ENCODE measurements at places on chromosomes 4 and X.

- DNase-seq: no peak
These were observed 93.2 kb downstream of the GASK1B start for GRCh38 chr4:158079661-158080060.

DNA sequence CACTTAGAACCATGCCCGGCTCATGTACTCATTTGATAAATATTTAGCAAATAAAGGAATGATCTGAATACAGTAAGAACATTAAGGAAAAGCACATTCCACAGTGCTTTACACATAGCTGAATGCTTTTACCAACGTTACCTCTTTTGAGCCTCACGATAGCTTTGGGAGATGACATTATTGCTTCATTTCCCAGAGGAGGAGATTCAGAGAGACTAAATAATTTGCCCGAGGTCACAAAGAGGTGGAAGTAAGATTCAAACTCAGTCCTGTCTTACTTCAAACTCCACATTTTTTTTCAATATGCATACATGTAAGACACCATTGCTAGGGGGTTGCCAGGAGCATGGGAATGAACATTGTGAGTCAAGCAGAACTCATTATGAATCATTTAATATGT, 538.5 kb downstream of the BCOR start:
- no peak for DNase-seq

DNA sequence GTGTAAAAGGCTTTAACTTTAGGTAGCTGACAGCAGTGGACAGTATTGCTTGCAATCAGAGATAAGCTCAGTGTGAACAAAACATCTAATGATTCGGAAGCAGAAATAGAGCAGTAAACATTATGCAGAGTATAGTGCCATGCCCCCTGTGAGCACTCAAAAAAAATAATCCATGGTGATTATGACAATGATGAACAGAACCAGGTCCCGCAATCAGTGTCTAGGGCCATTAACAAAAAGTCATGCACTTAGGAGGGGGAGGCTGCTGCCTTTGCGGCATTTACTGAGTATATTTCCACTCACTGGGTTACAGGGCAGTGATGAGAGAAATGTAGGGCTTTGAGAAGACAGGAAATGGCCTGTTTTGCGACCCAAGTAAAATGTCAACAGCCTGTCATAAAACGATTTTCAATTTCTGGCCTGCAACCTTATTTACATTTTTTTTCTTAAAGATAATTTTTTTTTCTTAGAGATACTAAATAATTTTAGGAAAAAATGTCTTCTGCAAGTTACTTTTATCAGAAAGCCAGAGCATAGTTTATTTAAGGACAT, 27.3 kb upstream of the NEIL3 start:
- no peak for DNase-seq

- DNase-seq: no peak
These were observed 41.0 kb downstream of the CEP135 start for GRCh38 chr4:55989766-55990165.

DNA sequence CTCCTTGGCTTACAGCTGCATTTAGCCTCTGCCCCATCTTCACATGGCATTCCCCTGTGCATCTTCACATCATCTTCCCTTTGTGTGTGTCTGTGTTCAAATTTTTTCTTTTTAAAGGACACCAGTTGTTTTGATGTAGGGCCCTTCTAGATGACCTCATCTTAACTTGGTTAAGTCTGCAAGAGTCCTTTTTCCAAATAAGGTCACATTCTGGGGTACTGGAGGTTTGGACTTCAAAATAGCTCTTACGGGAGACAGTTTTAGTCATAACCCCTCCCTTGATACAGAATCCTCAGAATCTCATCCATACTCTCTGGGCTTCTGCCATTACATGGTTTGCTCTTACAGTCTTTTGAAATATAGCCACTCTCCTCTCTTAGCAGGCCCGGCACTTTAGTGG, 231.5 kb upstream of the ATP6AP2 start:
- DNase-seq: no peak

DNA sequence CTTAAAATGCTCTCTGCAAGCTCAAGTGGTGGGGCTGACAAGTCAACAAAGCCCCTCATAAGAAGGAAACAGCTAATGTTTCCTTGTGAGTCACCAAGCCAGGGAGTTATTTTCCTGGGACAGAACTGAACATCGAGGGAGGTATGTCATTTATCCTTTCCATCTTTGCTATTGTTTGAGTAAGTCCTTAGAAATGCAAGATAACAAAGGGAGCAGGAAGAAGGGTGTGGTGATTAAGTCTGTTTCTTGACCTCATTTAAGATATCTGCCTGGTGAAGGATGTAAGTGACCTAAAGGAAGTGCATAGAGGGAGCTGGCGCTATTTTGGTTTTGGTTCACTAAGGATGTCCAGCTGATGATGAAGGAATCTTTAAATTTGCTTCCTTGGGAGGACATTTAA, 39.9 kb downstream of the ATG4A start:
- no peak for DNase-seq

DNA sequence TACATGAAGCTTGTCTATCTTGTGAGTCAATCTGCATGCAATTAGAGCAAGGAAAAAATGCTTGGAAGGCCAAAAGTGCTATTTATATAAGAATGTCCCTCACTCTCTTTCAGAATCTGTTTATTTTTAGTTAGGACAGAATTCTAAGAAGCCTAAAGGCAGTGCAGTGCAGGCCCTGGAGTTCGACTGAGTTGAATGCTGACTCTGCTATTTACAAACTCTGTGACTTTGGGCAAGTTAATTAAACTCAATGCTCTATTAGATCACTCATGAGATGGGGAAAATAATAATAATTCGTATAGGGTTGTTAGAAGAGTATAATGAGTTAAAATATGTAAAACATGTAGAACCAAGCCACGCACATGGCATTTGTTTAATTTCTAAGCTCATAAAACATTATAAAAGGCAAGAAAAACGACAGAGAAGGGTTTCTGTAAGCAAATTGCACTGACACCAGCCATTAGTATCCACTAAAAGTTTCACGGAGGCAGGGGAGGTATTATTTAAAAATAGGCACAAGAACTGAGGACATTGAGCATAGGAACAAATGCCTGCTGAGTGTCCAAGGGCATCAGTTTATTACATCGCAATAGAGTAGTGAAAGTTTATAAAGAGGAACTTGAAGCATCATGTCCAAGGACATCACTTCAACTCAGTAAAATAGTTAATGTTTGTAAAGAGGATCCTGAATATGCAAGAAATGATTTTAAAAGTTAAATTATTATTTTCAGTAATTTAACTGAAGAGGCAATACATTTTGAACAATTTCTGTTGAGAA, 115.0 kb upstream of the INPP4B start:
- DNase-seq: no peak

DNA sequence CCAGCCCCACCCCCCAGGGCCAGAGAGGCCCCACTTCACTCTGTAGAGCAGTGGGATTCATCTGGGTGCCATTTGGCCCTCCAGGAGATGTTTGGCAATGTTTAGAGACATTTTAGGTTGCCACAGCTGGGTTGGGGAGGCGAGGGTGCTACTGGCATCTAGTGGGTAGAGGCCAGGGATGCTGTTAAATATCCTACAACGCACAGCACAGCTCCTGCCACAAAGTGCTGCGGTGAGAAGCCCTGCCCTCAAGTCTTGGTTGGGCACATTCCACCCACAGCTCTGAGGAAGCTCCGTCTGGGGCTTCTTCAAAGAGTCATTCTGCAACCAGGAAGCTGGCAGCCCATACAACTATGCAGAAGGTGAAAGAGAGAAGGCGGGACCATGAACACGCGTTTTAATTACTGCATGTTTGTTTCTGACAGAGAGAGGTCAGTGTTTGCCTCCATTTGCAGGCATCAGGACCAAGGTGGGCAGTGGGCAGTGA, 48.1 kb upstream of the FAM9C start:
- DNase-seq: no peak

- DNase-seq: no peak
These were observed 127.9 kb downstream of the IL13RA2 start for GRCh38 chrX:114889481-114889880.

GRCh38 chrX:63657821-63658220, 127.2 kb downstream of the ARHGEF9 start:
- no peak for DNase-seq

DNA sequence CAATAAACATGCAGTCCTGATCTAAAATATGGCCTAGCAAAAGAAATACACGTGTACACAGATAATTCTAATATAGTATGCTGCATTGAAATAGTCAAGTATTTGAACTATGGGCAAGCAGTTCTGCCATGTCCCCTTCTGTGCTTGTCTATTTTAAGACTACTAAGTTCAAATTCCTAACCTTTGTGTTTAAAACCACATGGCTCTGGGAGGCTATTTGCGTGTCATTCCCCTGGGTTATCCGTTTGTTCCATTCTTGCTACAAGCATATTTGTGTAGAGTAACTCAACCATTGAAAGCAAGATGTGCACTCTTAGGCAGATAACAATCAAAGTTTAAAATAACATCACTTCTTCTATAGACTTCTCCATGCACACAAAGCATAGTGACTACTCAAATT, 25.4 kb upstream of the TBC1D1 start:
- DNase-seq: no peak

DNA sequence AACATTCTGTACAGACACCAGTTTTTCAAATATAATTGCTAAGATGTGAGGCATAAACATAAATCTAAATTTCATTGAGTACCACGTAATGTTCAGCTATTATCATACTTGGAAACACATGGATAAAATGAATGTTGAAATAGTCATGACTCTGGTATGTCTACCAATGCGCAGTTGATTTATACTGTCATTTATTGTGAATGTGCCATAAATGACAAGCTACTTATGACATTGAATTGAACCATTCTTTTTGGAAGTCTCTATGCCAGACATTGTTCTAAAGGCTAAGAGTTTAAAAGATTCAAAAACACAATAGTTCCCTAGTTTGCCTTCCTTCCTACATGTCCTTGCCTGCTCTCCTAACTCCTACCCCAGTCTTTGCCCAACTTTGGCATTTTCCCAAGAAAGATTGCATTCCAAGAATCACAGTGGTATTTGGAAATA, 96.6 kb upstream of the DMD start:
- DNase-seq: no peak

- DNase-seq: no peak
These were observed 204.8 kb upstream of the RPS6KA3 start for GRCh38 chrX:20471483-20471882.

DNA sequence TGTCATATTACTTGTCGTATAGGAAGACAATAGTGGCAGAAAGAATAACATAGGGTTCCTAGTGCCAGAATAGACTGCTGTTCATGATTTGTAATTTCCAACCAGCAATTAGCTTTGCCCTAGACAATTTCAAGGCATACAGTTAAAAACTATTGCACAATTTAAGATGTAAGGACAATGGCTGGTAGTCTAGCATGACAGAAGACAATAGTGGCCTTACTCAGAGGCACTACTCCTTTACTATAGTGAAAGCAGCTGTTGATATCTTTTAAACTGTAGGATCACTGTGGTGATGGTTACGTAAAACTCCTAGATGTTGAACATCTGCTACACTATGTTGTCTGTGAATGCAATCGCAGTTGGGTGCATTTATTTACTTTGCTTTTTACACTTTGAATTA, 234.5 kb downstream of the RBMX2 start:
- DNase-seq: no peak

Data from stimulated activated CD4-positive, alpha-beta T cell treated with anti-CD3 and anti-CD28 coated beads, Interleukin-1b, Interleukin-23, amount 100 ng/mL, for 4 hours (primary cell).